ENCODE measurements at places on chromosomes 4 and X.

DNA sequence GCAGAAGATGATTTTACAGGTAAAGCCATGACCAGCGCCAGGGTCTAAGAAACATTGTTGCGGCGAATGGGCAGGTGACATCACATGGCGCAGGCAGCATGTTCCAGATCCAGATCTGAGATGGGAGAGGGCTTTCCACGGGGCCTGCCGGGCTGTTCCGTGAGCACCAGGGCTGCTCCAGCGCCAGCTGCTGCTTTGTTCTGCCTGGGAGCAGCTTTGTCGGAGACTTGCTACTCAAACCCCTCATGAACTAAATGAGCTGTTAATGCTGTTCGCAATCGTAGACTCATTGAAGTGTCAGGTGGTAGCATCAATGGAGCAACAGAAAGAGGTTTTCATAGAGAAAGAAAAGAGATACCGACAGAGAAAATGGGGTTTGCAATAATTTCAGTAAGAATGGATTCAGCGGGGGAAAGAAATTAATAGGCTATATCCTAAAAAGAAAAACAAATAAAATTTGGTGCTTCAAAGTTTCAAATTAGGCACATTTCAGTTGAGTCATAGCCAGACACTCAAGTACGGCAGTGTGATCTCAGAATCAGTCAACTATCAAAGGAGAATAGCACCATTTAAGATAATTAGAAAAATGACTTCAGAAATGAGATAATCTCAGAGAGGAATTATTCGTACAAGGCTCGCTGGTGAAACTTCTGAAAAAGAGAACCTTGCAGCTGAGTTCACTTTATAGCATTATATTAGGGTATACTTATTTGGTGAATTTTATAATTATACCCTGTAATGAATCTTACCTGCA, 23.9 kb downstream of the SORBS2 start:
- no peak for DNase-seq

- DNase-seq, result no peak
Observed at GRCh38 chr4:98113012-98113411, 30.3 kb downstream of the STPG2 start.

DNA sequence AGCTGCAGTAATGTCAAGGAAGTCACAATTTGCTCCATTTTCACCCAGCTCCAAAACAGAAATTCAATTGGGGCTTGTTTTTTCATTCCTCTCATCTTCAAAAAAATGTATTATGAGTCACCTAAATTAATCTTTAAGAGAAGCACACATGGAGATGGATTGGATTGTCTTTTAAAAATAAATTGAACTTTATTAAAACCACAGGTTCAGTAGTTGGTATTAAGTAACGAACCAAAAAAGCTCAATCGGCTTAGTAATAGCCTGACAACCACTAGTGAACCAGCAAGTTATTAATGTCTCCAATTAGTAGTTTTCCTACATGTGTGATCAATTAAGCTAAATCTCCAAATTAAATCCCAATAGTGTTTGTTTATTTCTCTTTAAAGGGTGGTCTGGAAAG, 283.5 kb upstream of the GIMD1 start:
- no peak for DNase-seq

- no peak for DNase-seq
Observed at GRCh38 chrX:73446831-73447230, at the start of gene CDX4. Gene CDX4, plus strand, starts transcription at chrX:73447053. Its CDS starts 201 bp downstream, at chrX:73447254.

DNA sequence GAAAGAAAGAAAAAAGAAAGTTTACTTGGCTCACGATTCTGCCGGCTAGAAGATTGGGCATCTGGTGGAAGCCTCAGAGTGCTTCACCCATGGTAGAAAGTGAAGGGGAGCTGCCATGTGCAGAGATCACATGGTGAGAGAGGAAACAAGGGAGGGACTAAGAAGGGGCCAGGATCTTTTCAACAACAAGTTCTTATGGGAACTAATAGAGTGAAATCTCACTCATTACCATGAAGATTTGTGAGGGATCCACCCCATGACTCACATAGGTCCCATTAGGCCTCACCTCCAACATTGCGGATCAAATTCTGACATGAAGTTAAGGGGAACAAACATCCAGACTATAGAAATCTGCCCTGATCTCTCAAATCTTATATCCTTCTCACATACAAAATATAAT, 61.3 kb upstream of the UGT8 start:
- DNase-seq, result no peak
